Stimulated activated CD8-positive, alpha-beta memory T cell treated with anti-CD3 and anti-CD28 coated beads, Interleukin-4, amount 100 ng/mL, for 4 hours (primary cell): ENCODE measurements at places on chromosomes 1 and 21.

- DNase-seq, result no peak
These were observed 13.4 kb downstream of the THEMIS2 start for GRCh38 chr1:27885621-27886352.

GRCh38 chr1:168009322-168009721, 72.5 kb upstream of the MPC2 start:
- DNase-seq, result no peak

- DNase-seq, result no peak
These were observed 7.2 kb upstream of the RNU1-1 start for GRCh38 chr1:16521288-16521583.

DNA sequence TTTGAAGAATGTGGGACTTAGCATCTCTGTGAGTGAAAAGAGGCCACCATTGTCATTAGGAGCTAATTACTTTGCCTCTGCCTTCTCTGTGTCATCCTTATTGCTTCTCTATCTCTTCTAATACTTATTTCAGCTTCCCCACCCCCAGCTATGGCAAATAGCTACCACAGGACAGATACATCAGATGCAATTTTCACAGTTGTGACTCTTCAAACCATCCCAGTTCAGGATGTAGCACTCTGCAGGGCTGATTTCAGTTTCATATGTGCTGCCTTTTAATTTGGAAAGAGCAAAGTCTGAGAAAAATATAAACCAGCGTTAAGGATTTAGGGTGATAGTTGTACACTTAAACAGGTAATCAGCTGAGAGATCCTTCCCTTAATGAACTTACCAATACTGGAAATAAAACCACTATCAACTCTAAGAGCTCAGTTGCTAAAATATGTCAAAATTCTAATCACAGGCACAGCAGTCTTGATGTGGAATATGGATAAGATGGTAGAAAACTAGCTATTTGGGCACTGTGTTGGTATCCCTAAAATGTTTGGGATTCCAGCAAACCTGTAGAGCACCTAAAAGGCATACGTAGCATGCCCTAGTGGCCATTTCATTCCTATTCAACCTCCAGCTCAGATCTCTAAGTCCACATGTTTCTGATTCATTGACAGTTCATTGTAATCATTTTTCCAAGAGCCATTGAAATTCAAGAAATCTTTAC, 148.4 kb downstream of the SYT2 start:
- no peak for DNase-seq

DNA sequence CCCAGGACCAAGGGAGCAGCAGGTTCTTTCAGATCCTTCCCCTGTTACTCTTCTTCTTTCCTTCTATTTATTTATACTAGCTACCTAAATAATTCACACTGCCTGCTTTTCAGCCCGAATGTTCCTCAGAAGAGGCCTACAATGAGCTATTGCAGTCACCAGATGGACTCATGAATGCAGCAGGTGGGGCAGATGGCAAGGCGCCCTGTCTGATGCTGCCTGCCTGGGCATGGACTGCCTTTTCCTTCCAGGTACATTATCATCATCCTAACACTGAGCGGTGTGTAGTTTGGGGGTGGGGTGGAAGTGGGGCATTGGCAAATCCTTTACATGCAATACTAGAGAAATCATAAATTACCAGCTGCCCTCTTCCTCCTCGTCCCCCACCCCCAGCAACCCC, 17.6 kb downstream of the ESRRG start:
- DNase-seq, result no peak

DNA sequence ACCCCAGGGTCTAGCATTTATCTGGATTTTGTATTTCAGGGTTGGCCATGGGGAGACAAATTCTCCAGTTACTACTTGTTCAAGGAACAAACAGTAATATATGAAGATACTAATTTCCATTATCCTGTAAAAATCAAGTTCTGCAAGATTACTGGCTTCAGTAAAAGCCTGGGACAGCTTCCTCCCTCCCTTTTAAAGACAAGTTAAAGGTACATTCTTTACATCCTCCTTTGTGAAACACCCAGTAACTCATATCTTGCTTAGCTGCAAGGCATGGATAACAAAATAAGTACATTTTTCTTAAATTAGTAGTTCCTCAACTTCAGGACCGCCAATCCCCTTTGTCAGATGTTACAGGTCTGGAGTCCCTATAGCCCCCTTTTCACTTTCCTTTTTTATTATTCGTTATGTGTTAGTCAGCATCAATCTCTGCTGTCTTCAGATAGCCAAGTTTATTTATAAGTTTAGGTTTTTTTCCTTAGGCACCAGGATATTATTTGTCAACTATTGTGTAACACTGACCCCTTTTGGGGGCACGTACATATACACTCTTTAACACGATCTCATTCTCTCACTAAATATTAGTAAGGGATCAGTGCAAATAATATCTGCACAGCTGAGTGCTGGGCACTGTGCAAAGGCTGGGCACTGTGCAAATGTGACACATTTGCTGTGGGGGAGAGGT, 9.8 kb downstream of the ERRFI1 start:
- DNase-seq, result no peak

- no peak for DNase-seq
These were observed 44.2 kb downstream of the FAAH start for GRCh38 chr1:46438346-46438745.

- DNase-seq, result no peak
These were observed 206.6 kb downstream of the URB2 start for GRCh38 chr1:229832695-229833094.

DNA sequence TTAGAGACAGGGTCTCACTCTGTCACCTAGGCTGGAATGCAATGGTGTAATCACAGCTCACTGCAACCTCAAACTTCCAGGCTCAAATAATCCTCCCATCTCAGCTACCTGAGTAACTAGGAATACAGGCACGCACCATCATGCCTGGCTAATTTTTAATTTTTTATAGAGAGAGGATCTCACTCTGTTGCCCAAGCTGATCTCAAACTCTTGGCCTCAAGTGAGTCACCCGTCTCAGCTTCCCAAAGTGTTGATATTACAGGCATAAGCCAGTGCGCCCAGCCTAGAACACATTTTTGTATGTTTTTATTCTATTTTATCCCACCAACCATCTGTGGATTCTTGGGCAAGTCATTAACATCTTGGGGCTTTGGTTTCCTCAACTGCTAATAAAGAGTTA, 100.5 kb downstream of the AK5 start:
- no peak for DNase-seq

DNA sequence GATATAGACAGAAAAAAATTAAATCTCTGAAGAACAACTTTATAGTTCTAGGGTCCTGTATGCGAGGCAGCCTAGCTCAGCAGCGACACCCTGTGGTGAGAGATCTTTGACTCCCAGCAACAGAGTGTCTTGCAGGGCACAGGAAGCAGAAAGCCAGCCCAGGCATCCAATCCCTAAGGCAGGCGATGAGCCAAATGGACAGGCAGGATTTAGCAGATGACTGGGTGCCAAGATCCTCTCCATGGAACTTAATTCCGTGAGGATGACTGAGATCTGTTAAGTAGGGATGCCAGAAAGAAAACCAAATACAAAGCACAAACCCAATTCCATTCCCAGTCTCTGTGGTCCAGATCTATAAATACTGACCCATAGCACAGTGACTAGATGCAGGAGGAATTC, 38.8 kb downstream of the HLCS start:
- DNase-seq, result peak; percentile 60

GRCh38 chr21:41813226-41813625, 46.4 kb upstream of the RIPK4 start:
- DNase-seq, result no peak

GRCh38 chr1:223772771-223773160, 60.4 kb downstream of the CAPN2 start:
- DNase-seq, result no peak

- DNase-seq, result no peak
These were observed 234.2 kb upstream of the FGGY start for GRCh38 chr1:59062743-59063142.

GRCh38 chr1:43437031-43437973, 16.4 kb downstream of the HYI start:
- DNase-seq, result no peak

DNA sequence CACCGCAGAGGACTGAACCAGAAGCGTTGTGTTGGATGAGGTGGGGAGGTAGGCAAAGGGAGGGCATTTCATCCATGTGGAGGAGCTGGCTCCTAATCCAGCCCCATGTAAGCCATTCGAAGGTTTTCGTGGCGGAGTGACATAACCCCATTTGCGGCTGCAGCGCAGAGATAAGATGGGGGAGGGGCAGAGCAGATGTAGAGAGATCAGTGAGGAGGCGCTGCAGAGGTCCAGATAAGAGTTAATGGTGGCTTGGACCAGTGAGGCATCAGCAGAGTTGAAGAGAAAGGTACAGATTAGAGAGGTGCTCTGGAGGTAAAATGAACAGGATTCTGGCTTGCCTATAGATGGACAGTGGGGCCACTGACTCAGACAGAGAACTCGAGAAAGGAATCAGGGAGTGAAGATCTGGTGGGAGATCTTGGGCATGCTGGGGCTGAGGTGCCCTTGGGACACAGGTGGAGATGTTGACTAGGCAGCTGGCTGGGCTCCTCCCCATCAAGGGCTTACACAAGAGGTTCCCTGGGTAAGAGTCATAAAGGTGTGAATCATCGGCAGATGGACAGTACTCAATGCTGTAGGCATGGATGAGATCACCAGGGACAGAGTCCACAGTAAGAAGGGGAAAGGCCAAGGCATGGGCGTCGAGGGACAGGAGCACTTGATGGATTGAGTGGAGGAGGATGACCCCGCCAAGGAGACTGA, 7.8 kb upstream of the PTPRF start:
- DNase-seq, result no peak

- DNase-seq, result no peak
These were observed 104.1 kb downstream of the DISP1 start for GRCh38 chr1:222918801-222919477.

- no peak for DNase-seq
These were observed 278.3 kb downstream of the KCTD3 start for GRCh38 chr1:215845234-215845891.

GRCh38 chr21:29613021-29613420, 314.3 kb downstream of the BACH1 start:
- DNase-seq, result no peak

DNA sequence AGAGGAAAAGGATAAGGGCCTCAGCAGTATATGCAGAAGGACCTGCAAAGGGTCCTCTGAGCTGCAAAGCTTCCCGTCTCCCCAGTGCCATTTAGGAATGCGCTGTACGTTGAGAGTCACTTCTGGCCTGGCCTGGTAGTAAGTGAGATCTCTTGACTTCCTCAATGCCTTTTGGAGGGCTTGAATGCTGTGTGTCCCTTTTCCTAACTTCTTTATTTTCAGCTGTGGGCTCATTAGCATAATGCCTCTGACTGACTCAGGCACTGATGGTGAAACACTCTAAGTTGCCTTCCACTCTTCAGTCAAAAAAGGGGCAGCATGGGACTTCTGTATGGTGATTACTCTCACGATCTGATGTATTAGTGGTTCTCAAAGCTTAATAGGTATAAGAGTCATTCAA, 49.9 kb downstream of the XCL1 start:
- no peak for DNase-seq

GRCh38 chr1:232511172-232511571, 118.8 kb downstream of the SIPA1L2 start:
- no peak for DNase-seq

DNA sequence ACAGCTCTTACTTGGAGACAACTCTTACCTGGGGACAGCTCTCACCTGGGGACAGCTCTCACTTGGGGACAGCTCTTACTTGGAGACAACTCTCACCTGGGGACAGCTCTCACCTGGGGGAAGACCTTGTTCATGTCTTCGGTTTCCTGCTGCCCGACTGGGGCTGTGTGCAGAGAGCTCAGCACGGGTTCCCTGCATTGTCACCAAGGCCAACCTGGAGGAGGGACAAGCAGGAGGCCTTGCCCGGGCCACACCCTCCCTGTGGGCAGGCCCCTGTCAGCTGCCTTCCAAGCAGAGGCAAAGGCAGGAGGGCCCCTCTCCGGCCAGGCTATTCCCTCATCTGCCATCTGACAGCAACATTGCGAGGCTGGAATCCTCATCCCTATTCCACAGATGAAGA, at the start of gene LDLRAD1:
LDLRAD1 (minus strand) TSS at position 208 of the 400 bp plus-strand sequence; CDS start at position 134, 74 bp downstream.
- no peak for DNase-seq

DNA sequence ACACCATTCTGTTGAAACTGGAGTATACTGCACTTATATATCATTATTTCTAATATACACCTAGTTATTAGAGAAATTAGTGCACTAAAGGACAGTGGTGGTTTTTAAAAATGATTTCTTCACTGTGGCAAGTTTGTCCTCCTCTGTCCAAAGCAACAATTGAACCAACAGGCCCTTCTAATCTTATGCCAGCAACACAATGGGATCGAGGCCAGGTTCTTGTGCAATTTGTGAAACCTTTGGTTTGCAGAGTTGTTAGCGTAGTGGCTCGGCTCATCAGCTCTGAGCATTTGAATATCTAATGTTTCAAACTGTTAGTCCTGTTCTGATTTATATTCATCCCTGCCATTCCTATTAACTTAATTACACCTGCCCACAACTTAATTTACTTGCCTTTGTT, 9.9 kb upstream of the LRRC39 start:
- no peak for DNase-seq

GRCh38 chr1:246448373-246448772, 58.7 kb downstream of the SMYD3 start:
- DNase-seq, result no peak

DNA sequence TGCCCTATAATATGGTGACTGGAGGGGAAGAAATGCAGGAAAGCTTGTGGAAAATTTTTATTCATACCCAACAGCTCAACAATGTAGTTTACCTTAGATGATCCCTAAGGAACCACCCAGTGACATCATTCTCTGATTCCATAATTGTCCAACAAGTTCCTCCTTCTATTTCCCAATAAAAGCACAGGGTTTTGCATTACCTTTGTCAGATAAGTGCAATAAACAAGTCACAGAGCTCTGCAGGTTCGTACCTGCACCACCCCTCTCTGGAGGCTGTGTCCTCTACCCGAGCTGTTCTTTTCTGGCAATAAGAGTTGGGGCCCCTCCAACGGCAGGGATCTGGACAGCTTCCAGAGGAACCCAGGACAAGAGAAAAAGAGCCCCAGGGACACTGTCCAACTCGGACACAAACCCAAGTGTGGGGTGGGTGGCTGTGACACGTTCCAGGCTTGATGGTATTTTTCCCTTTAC, 38.8 kb downstream of the RCAN1 start:
- no peak for DNase-seq
